Mesothelial cell of epicardium (in vitro differentiated cells): ENCODE measurements at places on chromosomes 1 and 21. TPM values are rescaled to one million over a fixed set of nuclear protein-coding genes. Genes with fewer than 3 reads are reported as not detected.

Gene TRIM67
- 0.04 to 0.09 TPM (median 0.07 TPM) in 3 replicates for total RNA-seq

Gene NTPCR
- total RNA-seq, result 55.2 to 59.1 TPM (median 55.8 TPM) in 3 replicates

- DNase-seq, result no peak
These were observed 119.7 kb upstream of the WNT4 start for GRCh38 chr1:22262583-22262982.

DNA sequence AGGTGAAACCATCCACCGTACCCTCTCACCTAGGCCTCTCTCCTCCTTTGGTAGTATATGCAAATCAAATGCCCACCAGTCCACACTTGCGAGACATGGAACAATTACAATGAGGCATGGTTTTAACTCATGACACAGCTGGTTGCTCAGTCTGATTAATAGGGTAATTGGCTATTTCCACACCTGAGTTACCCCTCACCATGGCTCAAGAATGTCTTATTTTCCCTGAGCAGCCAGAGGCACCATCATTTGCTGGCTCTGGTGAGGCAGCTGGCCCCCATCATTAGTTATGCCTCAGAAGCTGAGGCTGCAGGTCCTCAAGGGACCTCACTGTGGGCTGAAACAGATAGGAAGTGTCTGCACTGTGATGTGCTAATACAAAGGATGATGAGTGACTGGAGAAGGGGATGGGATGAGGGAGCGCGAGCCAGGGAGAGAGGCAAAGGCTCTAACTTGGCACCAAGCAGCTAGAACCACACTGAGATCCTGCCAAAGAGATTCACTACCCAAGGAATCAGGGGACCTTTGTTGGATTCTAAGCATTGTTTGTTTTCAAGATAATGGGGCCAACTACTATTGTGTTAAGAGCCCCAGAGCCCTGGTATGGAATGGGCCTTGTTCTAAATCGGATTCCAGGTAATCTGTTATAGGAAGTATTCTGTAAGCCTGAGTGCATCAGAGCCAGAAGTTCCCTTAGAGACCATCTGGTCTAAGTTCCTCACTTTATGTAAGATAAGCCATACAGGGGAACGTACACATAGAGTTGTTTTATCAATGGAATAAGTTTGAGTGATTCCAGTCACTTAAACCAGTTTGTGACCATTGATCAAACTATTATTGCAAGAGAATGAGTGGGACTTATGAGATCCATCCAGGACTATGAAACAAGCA is 80.0 kb upstream of the CNTN2 start:
- no peak for DNase-seq

DNA sequence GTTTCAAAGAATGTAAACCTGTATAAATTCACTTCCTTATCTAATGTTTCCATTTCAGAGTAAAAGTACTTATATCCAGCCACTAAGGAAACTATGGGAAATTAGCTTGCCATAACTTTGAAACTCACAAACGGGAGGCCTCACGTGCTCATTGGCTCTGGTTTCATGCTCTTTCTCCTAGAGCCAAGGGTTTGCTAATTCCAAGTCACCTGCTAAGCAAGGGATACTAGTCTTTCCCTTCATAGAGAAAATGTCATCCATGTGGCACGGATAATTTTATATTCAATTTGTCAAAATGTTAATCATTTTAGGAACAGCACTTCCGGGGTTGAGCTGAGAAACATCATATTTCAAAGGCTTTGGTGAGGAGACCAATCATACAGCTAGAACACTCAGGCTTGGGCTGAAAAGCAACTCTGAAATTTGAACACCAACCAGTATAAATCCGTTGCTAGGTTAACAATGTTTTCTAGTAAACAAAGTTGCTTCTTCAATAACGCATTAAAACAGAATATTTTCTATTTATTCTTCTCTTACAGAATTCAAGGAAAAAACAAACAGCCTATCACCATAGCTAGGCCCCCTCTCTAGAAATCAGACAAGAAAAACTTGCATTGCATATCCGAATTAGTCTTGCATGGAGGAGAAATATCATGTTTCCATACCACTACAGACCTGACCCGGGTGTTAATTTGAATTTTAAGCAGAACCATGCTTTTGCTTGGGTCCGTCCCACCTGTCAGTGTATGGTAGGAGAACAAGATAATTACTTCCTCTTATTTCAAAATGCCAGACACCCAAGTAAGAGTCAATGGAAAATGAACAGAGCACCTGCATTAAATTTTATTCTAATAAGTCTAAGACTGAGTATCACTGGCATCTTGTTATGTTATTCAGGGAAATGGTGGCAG is 196.1 kb upstream of the ESRRG start:
- DNase-seq, result no peak

- no peak for DNase-seq
These were observed 288.2 kb upstream of the VAMP3 start for GRCh38 chr1:7482772-7483495.

GRCh38 chr21:33428669-33429068 is 25.5 kb downstream of the IFNGR2 start:
- DNase-seq, result no peak

DNA sequence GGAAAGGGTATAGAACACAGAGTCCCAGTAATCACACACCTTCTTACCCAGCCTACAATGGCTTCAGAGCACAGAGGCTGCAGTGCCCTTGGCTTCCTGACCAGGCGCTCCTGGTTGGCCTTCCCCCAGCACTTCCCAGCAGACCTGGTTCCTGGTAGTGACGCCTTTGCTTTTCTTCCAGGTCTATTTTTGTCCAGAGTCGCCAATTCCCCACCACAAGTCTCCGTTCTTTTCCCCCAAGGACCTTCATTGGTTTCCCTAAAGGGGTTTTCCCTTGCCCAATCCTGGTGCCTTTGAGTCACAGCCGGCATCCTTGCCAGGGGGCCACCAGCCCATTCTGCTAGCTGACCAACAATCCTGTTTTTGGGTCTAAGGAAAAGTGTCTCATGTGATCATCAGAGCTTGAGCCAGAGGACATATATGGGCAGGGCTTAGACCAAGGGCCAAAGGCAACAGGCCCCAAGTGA is 84.8 kb downstream of the KCNJ15 start:
- DNase-seq, result no peak

Gene SMPDL3B
- 7.4 to 8.8 TPM (median 8.4 TPM) in 3 replicates for total RNA-seq

Gene RXFP4
- not detected in 3 replicates for total RNA-seq

GRCh38 chr1:183161391-183161790 is 24.7 kb upstream of the LAMC2 start:
- DNase-seq, result no peak

DNA sequence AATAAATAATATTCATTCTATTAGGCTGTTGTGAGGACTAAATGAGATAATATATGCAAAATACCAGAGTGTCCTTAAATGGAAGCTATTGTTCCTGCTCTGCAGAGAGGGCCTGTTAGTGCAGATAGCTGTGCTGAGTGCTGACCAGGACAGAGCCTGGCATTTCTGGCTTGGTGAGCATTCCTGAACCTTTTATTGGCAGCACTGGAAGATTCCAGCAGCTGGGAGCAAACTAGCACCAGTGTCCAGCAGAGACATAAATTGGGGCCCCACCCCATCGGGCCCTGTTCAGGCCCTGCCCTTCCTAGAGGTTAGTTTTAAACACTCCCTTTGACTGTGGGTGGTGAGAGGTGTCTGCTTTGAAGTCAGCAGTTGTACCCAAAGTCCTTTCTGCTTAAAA is 85.9 kb upstream of the GADD45A start:
- DNase-seq, result no peak

GRCh38 chr1:115912116-115912515 is 64.2 kb upstream of the SLC22A15 start:
- no peak for DNase-seq

DNA sequence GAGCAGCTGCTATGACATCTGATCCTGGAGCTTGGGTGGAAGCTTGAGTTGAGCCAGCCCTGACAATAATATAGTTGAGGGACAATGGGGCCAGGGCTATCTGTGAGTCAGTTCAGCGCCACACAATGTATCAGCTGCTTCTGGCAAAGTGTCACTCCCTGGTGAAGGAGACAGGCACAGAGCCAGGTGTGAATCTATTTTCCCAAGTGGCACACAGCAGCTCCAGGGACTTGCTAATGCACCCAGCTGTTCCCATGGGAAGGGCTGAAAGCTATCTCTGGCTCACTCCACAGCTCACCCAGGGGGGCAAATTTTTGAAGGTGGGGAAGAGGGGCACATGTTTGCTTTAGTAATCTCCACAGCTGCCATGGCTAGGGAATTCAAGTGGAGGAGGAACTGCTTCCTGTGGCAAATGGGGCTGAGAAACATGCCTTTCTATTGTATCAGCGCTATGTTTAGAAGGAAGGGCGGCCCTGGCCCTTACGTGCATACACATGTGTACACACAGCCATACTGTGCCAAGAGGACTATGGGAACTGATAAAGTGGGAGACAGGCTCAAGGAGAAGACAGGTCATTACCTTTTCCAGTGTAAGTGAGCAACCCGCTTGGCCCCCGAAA is 2.2 kb downstream of the CYB5R1 start:
- DNase-seq, result no peak

DNA sequence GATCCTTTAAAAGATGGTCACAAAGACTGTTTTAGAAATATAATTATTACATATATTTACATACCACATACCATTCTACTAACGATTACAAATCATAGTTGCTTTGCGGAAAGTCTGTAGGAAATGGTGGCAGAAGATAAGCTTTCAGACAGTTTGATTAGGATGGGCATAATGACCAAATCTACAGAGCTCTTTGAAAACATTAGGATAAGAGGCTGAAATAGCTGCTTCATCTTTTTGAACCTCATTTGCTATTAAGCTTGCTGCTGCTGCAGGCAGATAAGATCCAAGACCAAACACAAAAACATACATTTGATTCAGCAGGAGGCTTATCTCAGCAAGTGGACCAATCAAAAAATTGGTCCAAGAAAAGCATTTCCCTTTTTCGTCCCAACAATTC is 47.1 kb downstream of the DDAH1 start:
- DNase-seq, result no peak

DNA sequence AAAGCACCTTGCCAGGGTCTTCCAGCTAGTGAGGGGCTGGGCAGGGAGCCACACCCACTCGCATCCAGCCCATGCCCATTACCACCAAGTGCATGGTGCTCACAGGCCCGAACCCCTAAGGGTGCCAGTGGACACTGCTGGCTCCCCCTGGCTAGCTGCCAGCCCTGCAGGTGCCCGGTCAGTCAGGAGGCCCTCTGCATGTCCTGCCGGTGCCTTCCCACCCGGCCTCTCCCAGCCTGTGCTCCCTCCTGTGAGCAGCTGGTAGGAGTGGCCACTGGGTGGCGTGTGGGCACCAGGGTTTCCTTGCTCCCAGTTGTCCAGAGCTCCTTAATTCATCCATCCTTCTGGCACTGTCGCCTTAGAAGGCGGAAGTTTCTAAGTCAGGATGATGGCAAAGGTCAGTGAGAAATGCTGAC is 33.4 kb downstream of the QSOX1 start:
- DNase-seq, result no peak

Gene GFI1
- 0.34 to 0.58 TPM (median 0.41 TPM) in 3 replicates for total RNA-seq

GRCh38 chr1:90384193-90384592 is 332.9 kb downstream of the BARHL2 start:
- DNase-seq, result no peak

- DNase-seq, result no peak
These were observed 35.9 kb downstream of the BCL9 start for GRCh38 chr1:147577033-147577773.

- no peak for DNase-seq
These were observed 197.5 kb downstream of the ZNF326 start for GRCh38 chr1:90192408-90192807.

GRCh38 chr1:231172411-231172810 is 10.6 kb downstream of the TRIM67 start:
- no peak for DNase-seq

- DNase-seq, result no peak
These were observed 34.9 kb downstream of the FAM151A start for GRCh38 chr1:54588377-54588776.

DNA sequence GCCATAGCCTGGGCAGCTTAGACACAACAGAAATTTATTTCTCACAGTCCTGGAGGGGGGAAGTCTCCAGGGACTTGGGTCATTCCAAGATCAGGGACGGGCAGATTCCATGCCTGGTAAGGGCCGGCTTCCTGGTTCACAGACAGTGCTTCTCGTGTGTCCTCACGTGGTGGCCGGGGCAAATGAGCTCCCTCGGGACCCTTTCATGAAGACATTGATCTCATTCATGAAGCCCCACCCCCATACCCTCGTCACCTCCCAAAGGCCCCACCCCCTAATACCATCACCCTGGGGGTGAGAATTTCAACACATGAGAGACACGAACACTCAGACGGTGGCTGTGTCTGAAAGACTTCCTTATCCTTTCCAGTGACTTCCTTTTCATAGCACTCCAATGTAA is 51.5 kb downstream of the ACOT7 start:
- no peak for DNase-seq

DNA sequence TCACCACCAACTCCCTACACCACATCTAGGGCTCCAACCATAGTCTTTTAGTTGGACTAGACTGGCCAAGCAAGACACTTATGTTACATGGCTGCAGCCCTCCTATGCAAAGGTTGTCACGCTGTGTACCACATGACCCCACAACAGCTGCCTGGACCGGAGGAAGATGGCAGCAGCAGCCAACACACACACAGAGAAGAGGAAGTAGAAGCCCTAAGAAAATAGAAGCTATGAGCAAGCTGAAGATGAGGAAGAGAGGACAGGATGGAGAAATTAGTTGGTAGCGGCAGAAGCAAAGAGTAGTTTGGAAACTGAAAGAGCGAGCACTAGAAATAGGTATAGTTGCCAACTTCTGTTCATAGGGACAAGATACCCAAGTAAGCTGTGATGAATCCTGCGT is 60.8 kb upstream of the RALGPS2 start:
- no peak for DNase-seq
